ENCODE measurements at places on chromosomes 7 and 10. TPM values are rescaled to one million over a fixed set of nuclear protein-coding genes. Genes with fewer than 3 reads are reported as not detected.

DNA sequence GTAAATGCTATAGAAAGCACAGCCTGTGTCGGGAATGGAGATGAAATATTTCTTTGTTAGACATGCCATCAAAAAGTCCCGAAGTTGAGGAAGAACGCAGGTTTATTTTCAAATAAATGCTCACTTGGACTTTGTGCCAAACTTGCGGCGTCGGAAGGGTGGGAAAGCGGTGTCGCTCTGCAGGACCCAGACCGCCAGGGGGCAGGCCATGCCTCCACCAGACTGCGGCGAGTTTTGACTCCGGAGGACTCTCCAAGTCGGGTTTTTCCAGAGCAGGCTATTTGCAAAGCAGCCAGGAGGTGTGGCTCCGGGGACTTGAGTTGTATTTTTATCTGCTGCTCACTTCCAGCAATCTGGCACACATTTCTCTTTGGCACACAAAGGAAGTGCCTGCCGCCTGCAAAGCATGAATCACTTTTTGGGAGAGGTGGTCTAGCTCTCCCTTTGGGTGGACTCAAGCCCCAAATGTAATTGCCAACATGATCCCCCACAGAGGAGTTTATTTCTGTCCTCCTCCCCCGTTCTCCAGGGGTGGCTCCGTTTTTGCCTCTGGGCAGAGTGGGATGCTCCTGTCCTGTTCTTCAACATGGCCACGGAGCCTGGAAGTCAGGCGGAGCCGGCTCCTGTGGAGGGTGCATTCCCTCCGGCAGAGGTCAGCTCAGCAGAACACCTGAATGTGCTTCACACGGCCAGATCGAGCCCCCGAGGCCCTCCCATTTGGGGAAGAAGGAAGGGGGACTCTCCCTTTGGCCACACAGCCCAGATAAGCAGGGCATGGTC is 82.3 kb upstream of the GPR26 start:
- peak; percentile 91 for DNase-seq

GRCh38 chr7:112056409-112056808 is 149.8 kb downstream of the DOCK4 start:
- DNase-seq: no peak

- no peak for DNase-seq
These were observed 368.4 kb upstream of the MKI67 start for GRCh38 chr10:128494665-128495064.

DNA sequence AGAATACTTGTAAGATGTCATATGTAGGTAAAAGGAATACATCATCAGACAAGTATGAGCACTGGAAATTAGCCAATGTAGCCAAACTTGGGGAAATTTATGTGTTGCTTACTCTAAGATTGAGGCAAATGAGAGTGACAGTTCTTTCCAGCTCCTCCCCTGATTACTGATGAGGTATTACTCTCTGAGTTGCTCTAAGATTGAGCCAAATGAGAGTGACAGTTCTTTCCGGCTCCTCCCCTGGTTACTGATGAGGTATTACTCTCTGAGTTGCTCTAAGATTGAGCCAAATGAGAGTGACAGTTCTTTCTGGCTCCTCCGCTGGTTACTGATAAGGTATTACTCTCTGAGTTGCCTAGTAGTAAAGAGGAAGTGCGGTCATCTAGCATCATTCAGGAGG is 435.8 kb downstream of the NRG3 start:
- no peak for DNase-seq

DNA sequence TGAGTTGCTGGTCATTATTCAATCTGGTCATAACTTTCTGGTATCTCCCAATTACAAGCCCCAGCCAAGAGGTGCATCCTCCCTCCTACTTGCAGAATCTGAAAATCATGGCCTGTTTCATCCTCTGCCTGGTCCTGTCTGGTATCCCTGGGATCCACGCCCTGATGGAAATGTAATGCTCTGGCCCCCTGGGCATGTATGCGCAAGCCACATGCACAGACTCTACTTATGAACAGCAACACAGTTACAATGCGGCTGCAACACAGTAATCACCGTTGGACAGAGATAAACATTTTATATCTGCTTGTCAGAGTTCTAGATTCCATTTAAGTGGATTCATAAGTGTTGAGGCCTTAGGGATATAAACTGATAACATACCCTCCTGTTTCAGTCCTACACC is 117.8 kb upstream of the ABI1 start:
- no peak for DNase-seq

GRCh38 chr7:149790146-149790548 is 16.8 kb upstream of the ZNF467 start:
- DNase-seq: no peak

DNA sequence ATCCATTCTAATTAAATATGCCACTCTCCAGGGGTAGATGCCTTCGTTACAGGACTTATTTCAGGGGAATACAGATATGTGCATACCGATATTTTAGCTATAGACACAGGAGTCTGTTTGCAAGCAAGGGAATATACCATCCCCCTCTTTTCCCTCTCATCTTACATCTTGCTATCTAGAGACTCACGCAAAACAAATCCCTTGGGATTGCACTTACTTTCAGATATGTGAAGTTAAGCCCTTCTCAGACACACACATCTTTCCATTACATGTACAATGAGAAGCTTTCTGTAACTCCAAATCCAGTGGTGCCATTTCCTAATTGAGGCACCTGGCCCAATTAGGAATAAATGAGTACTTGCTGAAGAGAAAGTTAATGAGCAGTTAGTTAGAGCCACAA is 250.4 kb upstream of the FZD8 start:
- DNase-seq: peak; percentile 28

DNA sequence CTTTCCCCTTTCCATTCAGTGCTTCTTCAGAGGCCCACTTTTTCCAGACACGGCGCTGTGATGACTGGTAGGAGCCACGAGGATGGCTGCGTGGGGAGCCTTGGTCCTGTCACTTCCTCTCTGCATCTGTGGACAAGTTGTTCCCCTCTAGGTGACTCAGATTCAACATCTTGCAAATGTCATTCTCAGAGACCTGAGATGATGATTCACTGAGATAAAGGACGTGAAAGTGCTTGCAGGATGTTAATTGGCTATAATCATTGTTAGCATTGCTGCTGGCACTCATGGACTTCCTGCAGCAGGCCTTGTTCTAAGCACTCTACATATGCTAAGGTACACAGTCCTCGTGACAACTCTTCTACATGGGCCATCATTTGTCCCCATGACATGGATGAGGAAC is 489.8 kb upstream of the ZMIZ1 start:
- DNase-seq: no peak

DNA sequence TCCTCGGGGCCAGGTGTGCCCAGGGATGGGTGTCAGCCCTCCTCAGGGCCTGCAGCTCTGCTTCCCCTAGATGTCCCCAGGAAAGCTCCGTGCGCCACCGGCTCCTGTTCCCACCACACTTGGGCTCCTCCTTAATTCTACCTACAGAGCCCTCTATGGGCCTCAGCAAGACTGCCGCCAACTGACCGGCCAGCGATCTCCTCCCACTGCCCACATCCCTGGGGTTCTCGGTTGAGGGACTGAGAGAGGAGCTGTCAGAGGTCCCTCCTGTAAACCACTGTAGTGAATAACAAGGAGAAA is 5.3 kb upstream of the LDB3 start:
- DNase-seq: no peak

GLRX3 gene
- 69.7 TPM for polyA plus RNA-seq

DNA sequence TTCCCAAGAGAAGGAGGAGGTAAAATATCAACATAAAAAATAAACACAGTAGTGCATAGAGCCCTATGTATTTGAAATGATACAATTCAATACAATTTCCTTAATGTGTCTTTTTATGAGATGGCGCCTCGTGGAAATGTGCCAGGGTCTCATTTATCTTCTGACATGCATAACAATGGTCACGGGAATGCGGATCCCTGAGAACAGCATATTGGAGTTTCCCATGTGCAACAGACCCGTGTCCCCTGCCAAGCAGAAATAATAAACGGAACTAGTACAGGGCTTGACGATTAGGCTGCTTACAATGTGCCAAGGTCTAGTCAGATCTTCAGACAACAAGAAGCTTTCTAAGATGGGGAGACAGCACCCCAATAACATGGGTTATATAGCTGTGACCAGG is 217.9 kb downstream of the ARHGAP21 start:
- peak; percentile 29 for DNase-seq

ZWINT gene
- 46.2 TPM for polyA plus RNA-seq

DNA sequence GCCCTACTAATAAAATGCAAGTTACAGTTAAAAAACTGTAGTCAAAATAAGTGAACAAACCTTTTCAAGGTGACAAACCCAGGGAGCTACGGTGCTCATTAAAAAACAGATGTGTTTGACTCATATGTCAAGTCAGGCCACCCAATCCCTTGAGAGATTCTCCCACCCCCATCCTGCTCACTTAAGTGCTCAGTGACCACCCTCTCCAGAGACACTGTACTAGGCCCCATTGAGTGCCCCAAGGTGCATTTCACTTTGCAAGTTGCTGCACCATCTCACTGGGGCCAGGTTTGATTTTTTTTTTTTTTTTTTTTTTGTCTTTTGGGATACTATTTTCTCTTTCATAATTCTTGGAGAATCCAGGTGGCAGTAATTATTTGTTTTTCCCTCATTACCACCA is 1.9 kb downstream of the ERV3-1 start:
- DNase-seq: no peak

DNA sequence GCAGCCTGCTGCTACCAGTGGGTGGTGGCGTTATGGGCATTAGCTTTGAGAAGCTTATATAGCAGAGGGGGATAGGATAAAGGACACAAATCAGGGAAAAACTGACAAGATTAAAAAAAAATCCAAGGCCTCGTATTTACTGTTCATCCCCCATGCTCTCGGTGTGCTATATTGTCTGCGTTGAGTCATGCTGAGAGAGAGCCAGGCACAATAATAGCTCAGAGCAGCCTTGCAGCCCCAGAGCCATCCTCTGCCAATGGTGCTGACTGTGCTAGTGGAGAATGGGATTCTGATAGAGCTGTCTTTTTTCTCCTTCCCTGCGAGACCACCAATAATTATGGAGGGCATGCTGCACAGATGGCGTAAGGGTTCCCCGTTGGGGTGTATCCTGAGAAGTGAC is 51.7 kb upstream of the FZD1 start:
- peak; percentile 92 for DNase-seq

- peak; percentile 21 for DNase-seq
These were observed 28.9 kb upstream of the BMPR1A start for GRCh38 chr10:86727470-86727869.

IFIT1B gene
- not detected for polyA plus RNA-seq

GRCh38 chr10:30383356-30383755 is 34.3 kb upstream of the MTPAP start:
- peak; percentile 26 for DNase-seq

GRCh38 chr7:135169141-135169963 is 1.2 kb downstream of the CYREN start:
- no peak for DNase-seq

GRCh38 chr7:74056096-74056915 is 27.3 kb upstream of the LIMK1 start:
- no peak for DNase-seq

DNA sequence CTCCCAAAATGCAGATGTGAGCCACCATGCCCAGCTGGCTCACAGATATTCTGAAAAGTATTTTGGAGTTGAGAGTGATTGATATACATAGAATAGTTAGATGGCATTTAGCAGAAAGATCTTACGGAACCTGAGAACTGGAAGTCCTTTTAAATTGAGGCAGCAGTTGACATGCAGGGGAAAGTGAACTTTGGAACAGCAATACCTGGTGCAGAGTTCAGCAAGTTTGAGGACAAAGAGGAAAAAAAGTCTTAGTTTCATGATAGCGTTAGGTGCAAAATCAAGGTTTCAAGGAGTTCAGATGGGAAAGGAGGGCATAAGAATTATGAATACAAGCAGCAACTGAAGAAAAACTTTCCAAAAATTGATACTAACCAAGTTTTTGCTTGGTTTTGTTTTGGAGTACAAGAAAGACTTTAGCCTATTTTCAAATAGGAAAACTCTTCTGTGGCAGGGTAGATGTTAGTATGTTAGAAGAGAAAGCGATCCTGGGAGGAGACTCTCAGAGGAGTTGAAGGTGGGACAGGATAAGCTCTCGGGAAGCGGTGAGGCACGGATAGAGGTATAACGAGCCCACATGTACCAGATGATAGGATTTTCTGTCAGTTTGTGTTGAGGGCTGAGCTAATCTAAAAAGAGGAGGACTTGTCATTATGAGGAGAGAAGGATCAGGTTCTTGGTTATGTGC is 28.0 kb upstream of the STMP1 start:
- no peak for DNase-seq
